ENCODE measurements at places on chromosomes 12 and 14.

- DNase-seq, result no peak
Observed at GRCh38 chr14:39880106-39880695, 448.0 kb upstream of the FBXO33 start.

- DNase-seq, result no peak
Observed at GRCh38 chr12:101552277-101552676, 42.5 kb upstream of the MYBPC1 start.

DNA sequence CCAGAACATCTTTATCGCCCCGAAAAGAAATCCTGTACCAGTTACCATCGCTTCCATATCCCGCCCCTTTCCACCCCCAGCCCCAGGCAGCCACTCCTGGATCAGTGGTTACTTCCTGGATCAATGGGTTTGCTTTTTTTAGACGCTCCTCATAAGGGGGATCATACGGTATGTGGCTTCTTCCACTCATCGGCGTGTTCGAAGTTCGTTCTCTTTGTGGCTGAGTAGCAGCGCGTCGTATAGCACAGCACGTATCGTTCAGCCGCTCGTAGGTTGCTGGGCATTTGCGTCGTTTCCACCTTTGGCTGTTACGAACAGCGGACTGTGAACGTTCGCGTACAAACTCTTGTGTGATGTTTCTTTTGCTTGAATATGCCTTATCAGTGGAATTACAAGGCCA is 1.8 kb downstream of the NOC4L start:
- DNase-seq, result no peak

GRCh38 chr14:35689000-35689460 is 120.1 kb downstream of the RALGAPA1 start:
- DNase-seq, result no peak

GRCh38 chr12:34598851-34599529 is 576.7 kb downstream of the ALG10 start:
- DNase-seq, result no peak

DNA sequence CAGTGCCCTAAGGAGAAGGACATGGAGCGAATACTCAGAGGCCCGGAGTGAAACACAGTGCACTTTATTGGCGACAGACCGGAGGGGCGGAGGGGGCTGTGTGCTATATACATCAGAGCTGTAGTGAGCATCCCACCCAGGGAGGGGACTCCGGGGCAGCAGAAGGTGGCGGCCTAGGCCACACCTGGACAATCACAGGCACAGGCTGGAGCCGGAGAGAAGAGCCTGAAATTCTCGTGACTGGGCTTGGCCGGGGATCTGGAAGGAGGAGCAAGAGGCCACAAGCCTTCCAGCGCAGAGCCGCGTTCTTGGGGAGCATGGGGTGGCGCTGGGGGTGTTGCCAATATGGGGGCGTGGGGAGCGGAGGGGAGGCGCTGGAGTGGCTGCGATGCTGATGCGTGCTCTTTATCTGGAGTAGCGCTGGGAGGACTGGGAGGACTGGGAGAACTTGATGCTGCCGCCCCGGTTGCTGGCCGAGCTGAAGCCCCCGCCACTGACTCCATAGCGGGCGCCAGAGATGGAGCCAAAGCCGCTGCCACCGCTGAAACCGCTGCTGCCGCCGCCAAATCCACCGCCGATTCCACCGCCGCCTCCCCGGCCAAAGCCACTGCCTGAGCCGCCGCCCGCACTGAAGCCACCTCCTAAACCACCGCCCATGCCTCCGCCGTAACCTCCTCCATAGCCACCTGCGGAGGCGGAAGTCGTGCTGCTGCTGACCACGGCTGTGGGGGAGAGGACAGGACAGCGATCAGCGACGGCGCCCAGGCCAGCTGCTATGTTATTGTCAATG is 6.1 kb downstream of the KRT3 start:
- DNase-seq, result no peak

DNA sequence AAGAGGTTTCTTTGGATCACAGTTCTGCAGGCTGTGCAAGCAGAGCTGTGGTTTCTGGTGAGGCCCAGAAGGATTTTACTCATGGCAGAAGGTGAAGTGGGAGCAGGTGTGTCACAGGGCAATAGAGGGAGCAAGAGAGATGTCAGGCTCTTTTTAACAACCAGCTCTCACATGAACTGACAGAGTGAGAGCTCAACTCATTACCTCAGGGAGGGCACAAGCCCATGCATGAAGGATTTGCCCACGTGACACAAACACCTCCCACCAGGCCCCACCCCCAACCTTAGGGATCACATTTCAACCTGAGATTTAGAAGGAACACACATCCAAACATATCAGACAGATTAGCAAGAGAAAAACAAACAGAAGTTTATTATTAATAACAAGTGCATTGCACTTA is 470.4 kb downstream of the GALC start:
- DNase-seq, result no peak

GRCh38 chr12:124651516-124652273 is 84.3 kb upstream of the NCOR2 start:
- DNase-seq, result no peak

Measured in stimulated activated CD4-positive, alpha-beta T cell treated with anti-CD3 and anti-CD28 coated beads, TNF-alpha, amount 100 ng/mL, for 1 hour (primary cell).